ENCODE measurements at places on chromosomes 2 and 18.

DNA sequence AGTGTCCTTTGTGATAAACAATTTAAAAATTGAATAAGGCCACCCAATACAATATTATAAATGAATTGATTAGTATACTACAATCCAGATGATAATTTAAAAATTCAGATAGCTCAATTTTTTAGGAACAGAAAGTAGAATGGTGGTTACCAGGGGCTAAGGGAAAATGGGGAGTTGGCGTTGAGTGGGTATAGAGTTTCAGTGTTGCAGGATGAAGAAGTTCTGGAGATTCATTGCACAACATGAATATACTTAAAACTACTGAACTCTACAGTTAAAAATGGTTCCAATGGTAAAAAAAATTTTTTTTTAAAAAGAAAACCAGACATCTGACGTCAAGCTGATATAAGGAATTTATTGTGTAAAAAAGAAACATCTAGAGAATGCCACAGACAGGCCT, 20.9 kb downstream of the SLC39A6 start:
- H3K36me3 ChIP-seq, result peaks cover 34% of the 10 kb centered on the region
- no peak for DNase-seq
- no peaks in the 10 kb centered on the region for H3K4me1 ChIP-seq
- no peak overlapping the region for H3K4me3 ChIP-seq

GRCh38 chr2:128365217-128365905, 46.7 kb upstream of the HS6ST1 start:
- peaks cover 86% of the 10 kb centered on the region for H3K4me1 ChIP-seq
- H3K4me3 ChIP-seq, result no peak overlapping the region
- no peak for DNase-seq
- no peaks in the 10 kb centered on the region for H3K36me3 ChIP-seq

GRCh38 chr2:229927817-229928321, 5.6 kb downstream of the FBXO36 start:
- no peak for DNase-seq
- no peak overlapping the region for H3K4me3 ChIP-seq
- no peak overlapping the region for H3K27ac ChIP-seq
- peaks cover 10% of the 10 kb centered on the region for H3K4me1 ChIP-seq

DNA sequence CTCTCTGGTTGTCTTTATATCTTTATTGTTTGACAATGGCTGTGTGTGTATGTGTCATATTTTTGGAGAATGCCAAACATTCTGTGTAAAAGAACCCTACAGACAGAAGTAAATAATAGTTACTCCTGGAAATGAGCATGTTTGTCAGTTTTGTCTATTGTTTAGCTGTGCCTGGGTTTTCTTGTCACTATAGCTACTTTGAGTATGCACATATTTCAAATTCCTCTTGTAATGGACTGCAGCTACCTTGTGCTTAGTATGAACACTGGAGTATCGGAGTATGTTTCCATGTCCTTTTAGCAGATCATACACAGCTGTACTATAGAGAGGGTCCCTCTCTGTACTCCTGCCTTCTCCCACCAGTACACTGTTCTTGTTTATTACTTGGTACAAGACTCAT, 58.0 kb upstream of the DOCK10 start:
- no peak overlapping the region for H3K27ac ChIP-seq
- H3K36me3 ChIP-seq, result no peaks in the 10 kb centered on the region
- no peak overlapping the region for H3K4me3 ChIP-seq
- no peak for DNase-seq
- no peaks in the 10 kb centered on the region for H3K27me3 ChIP-seq

GRCh38 chr2:165239230-165239629, at the start of gene SCN2A:
Gene SCN2A, plus strand, starts transcription at chr2:165239414. Its CDS starts 56,410 bp downstream, at chr2:165295824.
- peak; percentile 12 for DNase-seq
- no peak within 1 kb of the TSS for H3K4me3 ChIP-seq
- no peaks in the 10 kb centered on the region for H3K4me1 ChIP-seq
- H3K27me3 ChIP-seq, result peaks cover 28% of the 10 kb centered on the region
- H3K27ac ChIP-seq, result no peak within 1 kb of the TSS

- H3K27me3 ChIP-seq, result peaks cover 11% of the 10 kb centered on the region
- H3K4me3 ChIP-seq, result no peak overlapping the region
- DNase-seq, result no peak
- no peaks in the 10 kb centered on the region for H3K36me3 ChIP-seq
Measured at GRCh38 chr2:29763371-29763770, 158.0 kb downstream of the ALK start.

DNA sequence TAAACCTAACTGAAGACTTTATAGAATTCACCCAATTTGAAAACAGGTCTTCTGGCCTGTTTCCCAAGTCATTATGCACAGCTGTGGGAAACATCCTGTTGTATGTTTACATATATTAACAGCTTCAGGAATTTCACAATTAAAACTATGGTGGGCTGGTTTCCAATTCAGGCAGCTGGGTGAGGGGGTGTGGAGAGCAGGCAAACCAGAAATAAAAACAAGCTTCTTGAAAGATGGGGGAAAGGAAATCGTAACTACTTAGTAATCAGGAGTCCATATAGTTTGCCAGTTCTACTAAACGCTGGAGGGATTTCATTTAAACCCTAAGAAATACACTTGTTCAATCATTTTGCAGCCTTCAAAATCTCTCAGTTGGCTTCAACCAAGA, 22.8 kb downstream of the ATP8B1 start:
- no peak for DNase-seq
- no peak overlapping the region for H3K4me3 ChIP-seq
- H3K4me1 ChIP-seq, result peaks cover 49% of the 10 kb centered on the region
- no peak overlapping the region for H3K27ac ChIP-seq
- peaks cover 5% of the 10 kb centered on the region for H3K36me3 ChIP-seq

DNA sequence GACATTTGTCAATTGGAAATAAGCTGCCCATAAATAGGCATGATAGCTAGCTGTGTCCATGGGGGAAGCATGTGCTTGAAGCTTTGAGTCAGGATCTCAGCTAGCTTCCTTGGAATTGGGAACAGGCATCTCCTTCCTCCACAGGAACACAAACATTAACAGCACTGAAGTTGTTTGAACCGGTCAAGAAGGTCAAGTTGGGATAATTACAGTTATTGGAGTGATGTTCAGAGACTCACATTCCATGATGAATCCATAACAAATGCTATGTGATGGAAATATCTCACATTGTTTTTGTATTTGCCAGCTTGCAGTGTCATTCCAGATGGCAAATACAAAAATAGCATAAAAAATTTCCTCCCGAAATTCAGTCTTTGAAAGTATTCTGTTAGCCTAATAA, 347.6 kb upstream of the SMIM21 start:
- H3K4me3 ChIP-seq, result no peak overlapping the region
- H3K4me1 ChIP-seq, result peaks cover 8% of the 10 kb centered on the region
- H3K27me3 ChIP-seq, result peaks cover 6% of the 10 kb centered on the region

DNA sequence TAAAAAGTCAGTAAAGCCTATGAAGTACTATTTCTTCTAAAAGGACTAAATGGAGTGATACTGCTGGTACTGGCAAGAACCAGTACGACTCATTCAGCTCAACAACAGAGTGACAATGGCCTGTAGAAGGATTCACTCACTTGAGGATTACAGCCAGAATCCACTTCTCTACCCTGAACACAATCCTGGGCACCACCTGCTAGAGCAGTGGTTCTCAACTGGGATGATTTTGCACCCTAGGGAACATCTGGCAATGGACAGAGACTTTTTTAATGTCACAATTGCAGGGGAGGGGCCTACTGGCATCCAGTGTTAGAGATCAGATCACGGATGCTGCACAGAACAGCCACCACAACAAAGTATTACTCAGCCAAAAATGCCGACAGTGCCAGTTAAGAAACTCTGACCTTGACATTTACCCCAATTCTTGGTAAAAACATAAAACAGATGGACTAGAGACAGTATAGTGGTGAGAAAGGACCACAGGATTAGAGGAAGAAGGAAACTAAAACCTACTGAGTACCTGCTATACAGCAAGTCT, 5.0 kb downstream of the SPIRE1 start:
- H3K36me3 ChIP-seq, result peaks cover 9% of the 10 kb centered on the region
- H3K4me1 ChIP-seq, result peaks cover 23% of the 10 kb centered on the region
- no peak overlapping the region for H3K4me3 ChIP-seq
- H3K27ac ChIP-seq, result no peak overlapping the region
- DNase-seq, result no peak

DNA sequence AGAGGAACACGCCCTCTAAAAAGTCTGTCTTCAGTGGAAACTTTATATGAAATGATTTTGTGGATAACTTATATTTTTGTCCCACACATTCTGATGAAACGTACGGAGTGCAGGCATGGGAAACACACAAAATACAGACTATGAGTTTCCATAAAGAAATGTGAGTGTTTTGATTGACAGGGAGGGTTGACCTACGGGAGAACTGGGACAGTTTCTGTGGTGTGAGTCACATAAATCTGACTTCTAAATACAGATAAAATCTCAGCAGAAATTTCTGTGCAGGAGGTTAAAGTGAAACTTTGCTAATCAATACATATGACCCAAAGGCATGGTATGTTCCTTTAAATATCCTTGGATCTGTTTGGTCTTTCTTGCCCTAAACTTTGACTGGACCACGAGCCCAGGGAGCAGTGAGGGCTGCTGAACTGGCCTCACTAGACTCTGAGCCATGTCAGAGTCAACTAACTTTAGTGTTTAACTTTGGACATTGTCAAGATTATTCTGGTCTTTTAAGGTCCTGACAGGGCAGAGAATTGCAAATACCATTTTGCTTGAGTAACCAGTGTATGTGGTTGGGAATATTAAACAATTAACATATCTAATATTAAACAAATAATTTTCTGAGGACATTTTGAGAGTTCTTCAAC, 206.9 kb upstream of the LYPD1 start:
- no peak for DNase-seq
- H3K4me3 ChIP-seq, result no peak overlapping the region
- H3K36me3 ChIP-seq, result no peaks in the 10 kb centered on the region
- peaks cover 3% of the 10 kb centered on the region for H3K27me3 ChIP-seq
- no peak overlapping the region for H3K27ac ChIP-seq
- no peaks in the 10 kb centered on the region for H3K4me1 ChIP-seq

DNA sequence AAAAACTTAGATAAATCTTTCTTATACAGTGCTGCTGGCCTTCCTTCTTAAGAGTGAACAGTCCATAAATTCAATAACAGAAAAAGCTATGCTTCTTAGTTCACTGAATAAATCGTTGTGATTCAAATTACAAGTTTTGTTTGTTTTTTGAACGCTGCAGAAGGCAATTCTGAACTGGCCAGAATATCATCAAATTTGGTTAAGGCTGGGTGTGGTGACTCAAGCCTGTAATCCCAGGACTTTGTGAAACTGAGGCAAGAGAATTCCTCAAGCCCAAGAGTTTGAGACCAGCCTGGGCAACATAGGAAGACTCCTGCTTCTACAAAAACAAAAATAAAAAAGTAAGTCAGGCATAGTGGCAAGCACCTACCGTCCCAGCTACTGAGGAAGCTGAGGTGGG, 111.2 kb upstream of the SLC39A10 start:
- no peak for DNase-seq
- no peaks in the 10 kb centered on the region for H3K4me1 ChIP-seq
- H3K27ac ChIP-seq, result no peak overlapping the region
- H3K27me3 ChIP-seq, result no peaks in the 10 kb centered on the region
- H3K4me3 ChIP-seq, result no peak overlapping the region
- H3K36me3 ChIP-seq, result no peaks in the 10 kb centered on the region

DNA sequence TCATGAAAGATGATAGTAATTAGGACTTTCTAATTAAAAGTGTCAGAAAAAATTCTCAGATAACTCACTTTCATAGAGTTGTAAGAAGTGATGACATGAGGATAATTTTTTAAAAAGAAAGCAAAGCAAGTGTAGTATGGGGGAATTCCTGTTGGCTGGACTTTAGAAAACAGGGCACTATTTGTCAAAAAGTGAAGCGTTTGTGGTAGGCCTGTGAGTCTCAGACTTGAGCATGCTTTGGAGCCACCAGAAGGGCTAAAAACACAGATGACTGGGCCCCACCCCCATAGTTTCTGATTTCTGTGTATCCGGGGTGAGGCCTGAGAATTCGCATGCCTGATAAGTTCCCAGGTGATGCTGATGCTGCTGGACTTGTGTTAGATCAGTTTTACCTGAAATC, 222.6 kb upstream of the LRRTM1 start:
- no peak for DNase-seq
- peaks cover 10% of the 10 kb centered on the region for H3K4me1 ChIP-seq
- H3K27me3 ChIP-seq, result peaks cover 3% of the 10 kb centered on the region
- no peak overlapping the region for H3K27ac ChIP-seq

DNA sequence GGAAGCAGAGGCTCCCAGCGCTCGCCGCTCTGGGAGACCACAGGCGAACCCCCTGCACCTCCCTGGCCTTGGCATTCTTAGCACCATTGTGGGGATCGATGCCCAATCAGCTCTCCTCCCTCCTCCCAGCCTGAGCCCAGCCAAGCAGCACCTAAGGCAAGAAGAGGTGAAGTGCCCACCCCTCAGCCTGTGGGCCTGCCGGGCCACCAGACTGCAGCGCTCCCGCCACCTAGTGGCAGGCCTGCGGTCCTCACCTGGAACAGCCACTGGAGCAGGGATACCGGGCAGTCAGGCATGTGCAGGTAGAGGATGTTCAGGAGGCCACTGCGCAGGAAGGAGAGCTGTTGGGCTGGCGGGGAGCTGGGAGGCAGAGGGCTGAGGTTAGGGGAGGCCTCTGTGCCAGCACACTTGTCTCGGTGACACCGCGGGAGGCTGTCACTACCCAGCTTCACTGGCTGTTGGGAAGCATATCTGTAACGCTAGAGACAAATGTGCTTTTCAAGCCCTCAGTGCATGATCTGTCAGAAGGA, 35.2 kb downstream of the FAM178B start:
- H3K36me3 ChIP-seq, result no peaks in the 10 kb centered on the region
- H3K4me3 ChIP-seq, result no peak overlapping the region
- H3K4me1 ChIP-seq, result peaks cover 54% of the 10 kb centered on the region
- H3K27ac ChIP-seq, result no peak overlapping the region
- DNase-seq, result peak; percentile 85

GRCh38 chr2:74457549-74458131, 598 bp upstream of the WBP1 start:
- DNase-seq, result peak; percentile 79
- peaks cover 8% of the 10 kb centered on the region for H3K36me3 ChIP-seq
- peaks cover 2% of the 10 kb centered on the region for H3K27me3 ChIP-seq
- peak overlapping the region; percentile 95 for H3K4me3 ChIP-seq
- H3K4me1 ChIP-seq, result peaks cover 53% of the 10 kb centered on the region

DNA sequence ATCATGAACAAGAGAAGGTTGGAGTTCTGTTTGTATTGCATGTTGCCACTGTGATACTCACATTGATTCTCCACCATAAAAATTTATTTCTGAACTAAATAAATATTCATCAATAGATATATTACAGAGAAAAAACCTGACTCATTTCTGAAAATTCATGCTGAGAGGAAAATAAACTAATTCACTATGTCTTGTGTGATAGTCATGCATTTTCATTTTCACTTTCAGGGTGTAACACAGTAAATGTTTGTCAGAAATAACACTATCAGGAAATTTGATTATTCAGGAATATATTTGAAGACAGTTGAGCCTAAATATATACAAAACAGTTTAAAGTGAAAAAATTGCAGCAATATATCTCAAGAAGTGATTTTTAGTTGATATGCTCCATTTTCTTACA, 335.2 kb downstream of the KCNJ3 start:
- no peaks in the 10 kb centered on the region for H3K36me3 ChIP-seq
- H3K4me3 ChIP-seq, result no peak overlapping the region
- DNase-seq, result no peak
- H3K27ac ChIP-seq, result no peak overlapping the region
- H3K27me3 ChIP-seq, result no peaks in the 10 kb centered on the region
- no peaks in the 10 kb centered on the region for H3K4me1 ChIP-seq
